NCI-H187 (cell line): ENCODE measurements at places on chromosomes 6 and 20.

GRCh38 chr6:64486578-64487351 is 851.2 kb downstream of the PHF3 start:
- no peak for DNase-seq

GRCh38 chr20:44963325-44964215 is 2.7 kb upstream of the STK4 start:
- DNase-seq = no peak

DNA sequence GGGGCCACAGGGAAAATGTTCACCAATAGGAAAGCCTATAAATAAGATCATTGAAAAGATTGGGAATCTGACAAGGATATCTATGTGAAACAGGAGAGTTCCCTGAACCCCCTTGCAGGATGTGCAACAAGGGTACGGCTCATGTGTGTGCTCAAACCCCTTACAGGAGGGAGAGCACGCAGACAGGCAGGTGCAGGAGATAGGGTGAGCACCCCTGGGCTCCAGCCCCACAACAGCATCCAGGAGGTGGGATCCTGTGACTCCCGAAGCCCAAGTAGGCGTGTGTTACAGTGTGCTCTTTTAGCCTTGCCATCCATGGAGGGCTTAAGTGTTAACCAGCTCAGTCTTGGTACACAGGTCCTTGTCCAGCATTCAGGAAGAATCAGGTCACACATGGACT is 204.2 kb downstream of the BMP7 start:
- DNase-seq = no peak

DNA sequence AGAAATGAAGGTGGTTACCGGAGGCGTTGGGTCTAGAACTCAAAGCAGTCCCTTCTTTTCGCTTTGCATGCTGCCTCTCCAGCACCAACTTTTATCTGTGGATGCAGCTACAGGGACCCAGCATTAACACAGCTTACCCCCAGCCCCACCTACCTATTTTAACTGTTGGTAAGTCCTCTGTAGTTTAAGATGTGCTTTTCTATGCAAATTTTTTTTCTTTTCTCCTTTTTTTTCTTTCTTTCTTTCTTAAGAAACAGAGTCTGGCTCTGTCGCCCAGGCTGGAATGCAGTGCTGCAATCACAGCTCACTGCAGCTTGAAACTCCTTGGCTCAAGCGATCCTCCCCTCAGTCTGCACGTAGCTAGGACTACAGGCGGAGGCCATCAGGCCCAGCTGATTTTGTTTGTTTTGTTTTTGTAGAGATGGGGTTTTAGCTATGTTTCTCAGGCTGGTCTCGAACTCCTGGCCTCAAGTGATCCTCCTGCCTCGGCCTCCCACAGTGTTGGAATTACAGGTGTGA is 6.5 kb upstream of the USP45 start:
- no peak for DNase-seq

- no peak for DNase-seq
Measured at GRCh38 chr6:155041741-155042279, 46.7 kb downstream of the TIAM2 start.
